ENCODE measurements at places on chromosomes 2 and 18. TPM values are rescaled to one million over a fixed set of nuclear protein-coding genes. Genes with fewer than 3 reads are reported as not detected.

The RTP5 gene
- total RNA-seq = not detected

The ZNF385B gene
- not detected for total RNA-seq

DNA sequence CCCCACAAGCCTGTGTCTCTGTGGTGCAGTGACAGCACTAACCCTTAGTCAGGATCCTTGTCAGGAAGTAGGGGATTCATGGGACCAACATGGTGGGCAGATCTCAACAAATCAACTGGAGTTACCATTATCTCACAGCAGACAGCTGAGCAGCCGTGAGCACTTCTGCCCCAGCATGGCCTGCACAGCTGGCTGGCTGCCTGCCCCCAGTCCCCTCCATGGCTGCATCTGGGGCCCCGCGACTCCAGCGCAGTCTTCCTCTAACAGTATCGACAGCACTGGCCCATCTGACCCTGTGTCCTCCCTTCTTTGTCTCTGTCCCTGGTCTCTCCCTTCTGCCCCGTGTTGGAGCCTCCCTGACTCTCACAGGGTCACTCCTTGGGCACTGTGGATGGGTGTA is 4.7 kb upstream of the ADCY3 start:
- DNase-seq = no peak

GRCh38 chr2:237876061-237876526 is 16.7 kb downstream of the RAMP1 start:
- DNase-seq = no peak

DNA sequence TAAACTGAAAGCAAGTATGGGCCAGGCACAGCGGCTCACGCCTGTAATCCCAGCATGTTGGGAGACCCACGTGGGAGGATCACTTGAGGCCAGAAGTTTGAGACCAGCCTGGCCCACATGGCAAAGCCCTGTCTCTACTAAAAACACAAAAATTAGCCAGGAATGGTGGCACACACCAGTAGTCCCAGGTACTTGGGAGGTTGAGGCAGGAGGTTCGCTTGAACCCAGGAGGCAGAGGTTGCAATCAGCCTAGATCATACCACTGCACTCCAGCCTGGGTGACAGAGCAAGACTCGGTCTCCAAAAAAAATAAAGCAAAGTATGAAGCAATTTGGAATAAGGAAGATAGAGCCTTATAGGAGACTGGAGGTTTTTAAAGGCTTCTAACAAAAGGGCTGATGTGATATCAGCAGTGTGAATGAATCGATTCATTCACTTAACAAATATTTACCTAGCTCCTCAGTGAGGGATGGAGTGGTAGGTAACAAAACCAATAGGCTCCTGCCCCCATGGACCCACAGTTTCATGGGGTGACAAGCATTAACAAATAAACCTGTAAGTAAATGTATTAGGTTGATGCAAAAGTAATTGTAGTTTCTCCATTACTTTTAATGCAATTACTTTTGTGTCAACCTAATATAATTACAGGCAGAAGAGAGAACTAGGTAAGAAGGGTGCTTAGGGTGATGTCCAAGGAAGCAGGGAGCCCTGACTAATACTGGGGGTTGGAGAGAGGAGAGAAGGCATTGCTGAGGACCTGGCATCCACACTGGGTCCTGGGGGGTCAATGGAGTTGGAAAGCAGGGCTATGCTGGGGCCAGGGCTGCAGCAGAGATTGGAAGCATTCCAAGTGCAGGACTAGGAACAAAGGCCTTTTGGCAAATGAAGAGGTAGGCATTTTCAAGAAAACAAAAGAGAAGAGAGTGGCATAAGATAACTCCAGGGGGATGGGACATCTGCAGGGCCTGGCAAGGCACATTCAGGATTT is 195.4 kb upstream of the ARL4C start:
- DNase-seq = no peak

Data from SJSA1 (cell line).